Esophagus muscularis mucosa (tissue), 4 donors: ENCODE measurements at places on chromosomes 2 and 18. TPM values are rescaled to one million over a fixed set of nuclear protein-coding genes. Genes with fewer than 3 reads are reported as not detected.

DNA sequence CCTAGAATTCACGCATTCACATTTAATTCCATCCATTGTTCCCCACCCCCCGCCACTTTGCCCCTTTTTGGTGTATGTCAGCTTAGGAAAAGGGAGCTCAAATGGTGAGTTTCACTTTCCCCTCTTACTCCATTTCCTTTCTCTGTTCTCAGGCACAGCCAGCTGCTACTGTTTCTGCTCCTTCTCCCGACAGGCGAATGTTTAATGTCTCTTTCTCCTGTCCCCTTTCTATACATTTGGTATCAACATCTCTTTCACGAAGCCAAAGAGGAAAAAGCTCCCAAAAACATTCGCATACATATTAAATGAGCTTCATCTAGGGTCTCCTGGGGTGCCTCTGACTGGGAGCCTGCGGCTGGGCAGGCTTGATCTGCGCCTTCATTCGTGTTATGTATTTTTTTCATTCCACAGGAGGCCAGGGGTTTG, 124.2 kb upstream of the SATB2 start:
- DNase-seq, result no peak
- peak overlapping the region; percentile 50 for H3K4me3 ChIP-seq
- H3K27me3 ChIP-seq, result no peaks in the 10 kb centered on the region
- H3K36me3 ChIP-seq, result no peaks in the 10 kb centered on the region

DNA sequence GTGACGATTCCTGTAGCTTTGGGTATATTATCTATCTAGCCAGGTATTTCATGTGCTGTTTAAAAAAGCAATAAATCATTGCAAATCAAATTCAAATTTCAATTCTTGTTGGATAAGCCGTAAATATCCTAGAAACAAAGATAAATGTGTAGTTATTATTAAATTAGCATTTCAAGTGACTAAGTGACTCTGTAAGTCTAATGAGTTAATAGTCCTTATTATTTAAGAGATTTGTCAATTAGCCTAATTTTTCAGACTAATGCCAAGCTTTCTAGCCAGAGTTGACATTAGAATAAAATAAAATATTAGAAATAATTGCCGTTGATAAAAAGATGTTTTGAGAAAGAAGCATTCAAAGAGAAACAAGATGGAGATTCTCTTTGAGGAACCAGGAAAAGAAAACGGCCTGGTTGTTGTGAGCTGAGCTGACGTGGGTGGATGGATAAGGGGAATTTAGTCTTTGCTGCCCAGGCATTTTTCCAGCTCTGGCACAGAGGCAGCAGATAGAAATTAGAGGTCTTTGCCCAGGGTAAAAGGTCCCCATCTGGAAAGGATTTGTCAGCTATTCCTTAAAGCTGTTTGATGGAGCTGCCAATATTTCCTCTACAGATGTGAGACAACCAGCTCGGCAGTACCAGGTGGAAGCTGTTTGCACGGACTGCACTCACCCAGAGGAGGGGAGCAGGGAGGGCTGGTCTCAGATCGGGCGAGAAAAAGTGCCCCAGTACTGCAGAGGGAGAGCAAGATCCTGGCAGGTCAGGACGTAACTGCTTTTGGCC, 117.3 kb upstream of the SEC11C start:
- H3K36me3 ChIP-seq, result no peaks in the 10 kb centered on the region
- no peaks in the 10 kb centered on the region for H3K27me3 ChIP-seq
- peak overlapping the region; percentile 15 for H3K27ac ChIP-seq

Gene SPP2
- not detected for total RNA-seq

DNA sequence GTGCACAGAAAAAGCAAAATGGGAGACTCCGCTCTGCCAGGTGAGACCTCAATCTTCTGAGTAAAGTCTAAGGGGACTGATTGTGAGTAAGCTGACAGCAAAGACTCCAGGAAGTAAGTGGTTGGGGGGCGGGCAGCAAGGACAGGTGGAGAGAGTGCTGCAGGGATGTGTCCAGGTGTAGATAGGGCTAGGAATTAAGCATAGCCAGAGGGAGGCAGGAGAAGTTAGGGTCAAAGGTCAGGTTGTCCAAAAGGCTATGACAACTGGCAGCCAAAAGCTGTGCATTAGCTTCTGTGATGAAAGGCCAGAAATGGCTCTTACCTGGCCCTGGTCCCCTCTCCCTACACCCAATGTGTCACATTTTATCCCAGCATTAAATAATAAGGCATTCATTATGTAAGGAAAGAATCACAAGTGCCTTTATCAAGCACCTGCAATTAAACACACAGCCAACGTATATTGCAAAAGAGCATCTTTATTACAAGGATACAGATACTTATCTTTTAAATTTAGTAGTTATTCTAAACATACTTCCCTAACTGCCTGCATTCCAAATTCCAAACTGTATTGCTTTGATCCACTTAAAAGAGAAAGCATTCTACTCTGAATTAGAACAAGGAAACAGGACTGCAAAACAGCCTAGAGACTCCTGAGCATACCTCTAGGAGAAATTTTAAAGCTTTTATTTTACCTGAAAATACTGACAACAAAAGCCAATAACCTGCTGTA, 247.9 kb downstream of the IRS1 start:
- no peaks in the 10 kb centered on the region for H3K36me3 ChIP-seq
- no peaks in the 10 kb centered on the region for H3K27me3 ChIP-seq
- no peak overlapping the region for H3K4me3 ChIP-seq
- H3K27ac ChIP-seq, result no peak overlapping the region
- DNase-seq, result no peak

Gene L3MBTL4
- 2.9 TPM for total RNA-seq

Gene INO80D
- 11.1 TPM for total RNA-seq

Gene POTEE
- not detected for total RNA-seq

GRCh38 chr18:35457140-35457704, 40.5 kb downstream of the INO80C start:
- H3K4me3 ChIP-seq, result no peak overlapping the region
- H3K4me1 ChIP-seq, result peaks cover 48% of the 10 kb centered on the region
- H3K36me3 ChIP-seq, result no peaks in the 10 kb centered on the region
- no peaks in the 10 kb centered on the region for H3K27me3 ChIP-seq

GRCh38 chr2:8412082-8412481, 269.8 kb upstream of the ID2 start:
- no peak overlapping the region for H3K27ac ChIP-seq
- H3K4me1 ChIP-seq, result peaks cover 31% of the 10 kb centered on the region
- no peak overlapping the region for H3K4me3 ChIP-seq
- H3K36me3 ChIP-seq, result no peaks in the 10 kb centered on the region
- DNase-seq, result no peak

Gene STK11IP
- total RNA-seq, result 13.2 TPM

GRCh38 chr2:223093436-223094241, 41.6 kb downstream of the KCNE4 start:
- peaks cover 3% of the 10 kb centered on the region for H3K27me3 ChIP-seq
- H3K36me3 ChIP-seq, result no peaks in the 10 kb centered on the region
- peaks cover 17% of the 10 kb centered on the region for H3K4me1 ChIP-seq
- H3K4me3 ChIP-seq, result no peak overlapping the region

Gene PARD6G
- total RNA-seq, result 9.9 TPM

GRCh38 chr18:58863539-58864145, 1.0 kb upstream of the ZNF532 start:
- H3K27ac ChIP-seq, result peak overlapping the region; percentile 92
- peaks cover 15% of the 10 kb centered on the region for H3K36me3 ChIP-seq
- peak overlapping the region; percentile 68 for H3K4me3 ChIP-seq
- H3K4me1 ChIP-seq, result peaks cover 85% of the 10 kb centered on the region

GRCh38 chr18:67636597-67637385, 120.3 kb upstream of the DSEL start:
- no peak overlapping the region for H3K27ac ChIP-seq
- H3K4me1 ChIP-seq, result no peaks in the 10 kb centered on the region

Gene MYO1B
- 17.3 TPM for total RNA-seq

DNA sequence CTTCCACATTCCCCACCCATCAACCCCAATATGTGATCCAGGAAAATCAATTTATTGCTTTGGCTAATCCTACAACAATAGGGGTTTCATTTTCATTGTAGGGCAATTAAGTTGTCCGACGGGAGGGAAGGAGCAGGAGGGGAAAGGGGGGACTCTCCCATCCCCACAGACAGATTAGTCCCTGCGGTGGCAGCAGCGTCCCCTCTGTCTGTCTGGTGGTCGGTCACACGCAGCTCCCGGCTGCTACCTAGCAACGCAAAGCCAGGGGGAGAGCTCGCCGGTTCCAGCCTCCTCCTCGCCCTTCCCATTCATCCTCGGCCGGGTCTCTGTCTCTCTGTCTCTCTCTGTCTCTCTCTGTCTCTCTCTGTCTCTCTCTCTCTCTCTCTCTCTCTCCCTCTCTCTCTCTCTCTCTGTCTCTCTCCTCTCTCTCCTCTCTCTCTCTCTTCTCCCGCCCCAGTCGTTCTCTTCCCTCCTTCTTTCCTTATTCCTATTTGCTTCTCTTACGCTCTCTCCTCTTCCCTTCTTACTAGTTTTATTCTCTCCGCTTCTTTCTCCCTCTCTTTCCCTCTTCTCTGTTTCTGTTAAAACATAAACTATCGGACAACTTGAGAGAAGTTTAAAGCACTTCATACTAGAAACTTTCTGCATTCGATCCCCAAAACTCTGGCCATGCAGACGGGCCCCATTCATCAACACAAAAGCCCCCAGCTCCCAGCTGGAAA, 1.2 kb downstream of the LRP2 start:
- no peak for DNase-seq
- no peaks in the 10 kb centered on the region for H3K36me3 ChIP-seq
- peaks cover 35% of the 10 kb centered on the region for H3K4me1 ChIP-seq
- peaks cover 25% of the 10 kb centered on the region for H3K27me3 ChIP-seq
- H3K27ac ChIP-seq, result no peak overlapping the region

Gene REEP1
- total RNA-seq, result 76.2 TPM

DNA sequence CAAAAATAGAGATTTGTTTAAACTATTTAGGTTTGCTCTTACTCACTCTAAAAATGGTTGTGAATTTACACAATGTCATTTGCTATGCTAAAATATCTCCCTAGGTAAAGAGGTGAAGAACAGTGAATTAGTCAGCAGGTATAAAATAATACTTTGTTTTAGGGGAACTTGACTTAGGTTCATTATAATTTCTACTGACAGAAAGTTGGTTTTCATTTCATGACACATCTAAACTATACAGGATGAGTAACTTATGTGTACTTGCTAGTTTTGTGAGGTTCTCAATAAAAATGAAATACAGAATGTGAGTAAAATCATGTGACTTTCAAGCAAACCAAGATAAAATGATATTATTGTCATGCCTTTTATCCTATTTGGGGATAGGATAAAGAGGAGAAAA, 66.0 kb downstream of the DIS3L2 start:
- H3K27me3 ChIP-seq, result no peaks in the 10 kb centered on the region
- no peak for DNase-seq
- H3K4me1 ChIP-seq, result peaks cover 4% of the 10 kb centered on the region

DNA sequence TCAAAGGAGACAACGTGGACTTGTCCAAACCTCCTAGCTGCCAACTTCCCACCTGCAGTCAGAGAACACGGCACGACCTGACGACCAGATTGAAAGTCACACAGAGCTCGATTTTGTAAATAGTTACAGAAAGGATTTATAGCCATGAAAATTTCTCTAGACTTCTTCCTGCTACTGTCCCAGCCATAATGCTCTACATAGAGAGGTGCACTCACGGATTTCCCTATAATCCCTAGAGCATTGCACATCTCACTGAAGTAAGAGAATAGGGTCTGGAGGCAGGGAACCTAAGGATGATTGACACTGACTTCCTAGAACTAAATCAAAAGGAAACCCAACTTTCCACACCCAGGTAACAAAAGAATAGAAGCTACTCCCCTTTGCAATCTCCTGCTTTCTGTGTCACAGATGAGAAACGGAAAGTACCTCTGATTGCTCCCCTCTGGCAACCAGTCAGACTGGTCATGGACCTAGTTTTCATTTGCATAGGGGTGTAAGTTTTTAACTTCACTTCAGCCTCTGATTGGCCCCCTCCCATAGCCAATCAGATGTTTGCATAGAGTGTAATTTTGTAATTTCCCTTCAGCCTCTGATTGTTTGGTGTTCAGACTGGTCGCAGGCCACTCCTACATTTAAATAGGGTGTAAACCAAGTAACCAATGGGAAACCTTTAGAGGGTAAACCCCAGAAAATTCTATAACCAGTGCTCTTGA, 58.6 kb upstream of the FBXO11 start:
- H3K4me3 ChIP-seq, result no peak overlapping the region
- H3K27me3 ChIP-seq, result no peaks in the 10 kb centered on the region
- no peaks in the 10 kb centered on the region for H3K4me1 ChIP-seq
- DNase-seq, result no peak
- H3K36me3 ChIP-seq, result no peaks in the 10 kb centered on the region

Gene WNT10A
- not detected for total RNA-seq

DNA sequence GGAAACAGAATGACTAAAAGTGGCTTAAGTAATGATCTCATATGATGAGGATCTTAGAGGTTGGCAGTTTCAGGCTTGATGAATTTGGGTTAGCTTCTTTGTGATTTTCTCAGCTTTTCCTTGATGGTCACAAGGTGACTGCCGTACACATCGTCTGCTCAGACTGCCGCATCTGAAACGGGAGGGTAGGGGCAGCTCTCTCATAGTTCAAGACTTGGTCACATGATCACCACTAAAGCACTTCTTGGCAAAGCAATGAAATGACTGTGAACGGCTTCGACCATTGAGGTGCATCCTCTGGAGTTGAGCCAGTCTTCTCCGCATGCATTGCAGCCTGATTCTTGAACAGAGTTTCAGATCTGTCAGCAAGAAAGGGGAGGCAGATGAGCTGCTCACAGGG, 43.8 kb downstream of the LPIN1 start:
- peaks cover 77% of the 10 kb centered on the region for H3K36me3 ChIP-seq
- no peaks in the 10 kb centered on the region for H3K4me1 ChIP-seq
- DNase-seq, result no peak
- H3K27me3 ChIP-seq, result no peaks in the 10 kb centered on the region
- no peak overlapping the region for H3K27ac ChIP-seq

DNA sequence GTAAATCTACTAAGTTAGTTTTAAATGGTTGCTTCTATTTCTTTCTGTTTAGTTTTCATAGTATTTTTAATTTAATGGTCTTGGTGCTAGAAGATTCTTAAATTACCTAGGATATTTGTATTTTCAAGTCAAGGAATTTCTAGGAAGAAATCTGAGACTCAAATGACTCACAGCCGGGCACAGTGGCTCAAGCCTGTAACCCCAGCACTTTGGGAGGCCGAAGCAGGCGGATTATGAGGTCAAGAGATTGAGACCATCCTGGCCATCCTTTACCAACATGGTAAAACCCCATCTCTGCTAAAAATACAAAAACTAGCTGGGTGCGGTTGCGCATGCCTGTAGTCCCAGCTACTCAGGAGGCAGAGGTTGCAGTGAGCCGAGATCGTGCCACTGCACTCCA, 95.5 kb downstream of the C2orf74 start:
- no peaks in the 10 kb centered on the region for H3K4me1 ChIP-seq
- H3K4me3 ChIP-seq, result no peak overlapping the region
- no peak overlapping the region for H3K27ac ChIP-seq
- DNase-seq, result no peak
